Right cardiac atrium (tissue), 5 donors: ENCODE measurements at places on chromosomes 1 and 21. TPM values are rescaled to one million over a fixed set of nuclear protein-coding genes. Genes with fewer than 3 reads are reported as not detected.

The HHIPL2 gene
- polyA plus RNA-seq = 0.57 TPM

The UBR4 gene
- 64.5 TPM for polyA plus RNA-seq

The VCAM1 gene
- 6.8 TPM for polyA plus RNA-seq

The APOBEC4 gene
- polyA plus RNA-seq = not detected

The TRAF5 gene
- polyA plus RNA-seq = 2.6 TPM

The CFAP126 gene
- polyA plus RNA-seq = not detected

The GPR61 gene
- 0.14 TPM for polyA plus RNA-seq

The LDLRAD1 gene
- not detected for polyA plus RNA-seq

The LCE1F gene
- polyA plus RNA-seq = not detected

The CACNA1S gene
- not detected for polyA plus RNA-seq

The TGFBR3 gene
- 14.5 TPM for polyA plus RNA-seq

The SPRR1A gene
- not detected for polyA plus RNA-seq

The VAV3 gene
- polyA plus RNA-seq = 0.79 TPM

The COL11A1 gene
- 0.05 TPM for polyA plus RNA-seq

The SLX9 gene
- 25.1 TPM for polyA plus RNA-seq

The PADI2 gene
- polyA plus RNA-seq = 0.07 TPM

The SPATA1 gene
- 0.57 TPM for polyA plus RNA-seq

The LRRC71 gene
- 0.18 TPM for polyA plus RNA-seq

The INSRR gene
- polyA plus RNA-seq = 0.07 TPM
